CD4-positive, alpha-beta T cell (primary cell): ENCODE measurements at places on chromosomes 1 and 21. TPM values are rescaled to one million over a fixed set of nuclear protein-coding genes. Genes with fewer than 3 reads are reported as not detected.

The FCRL5 gene
- total RNA-seq, result not detected

GRCh38 chr1:233237647-233238046, 57.9 kb downstream of the PCNX2 start:
- no peak for DNase-seq

The OMA1 gene
- total RNA-seq, result 23.7 TPM

The PDPN gene
- not detected for total RNA-seq

The C1orf74 gene
- 0.63 TPM for total RNA-seq

GRCh38 chr1:182087304-182087703, 25.8 kb upstream of the ZNF648 start:
- DNase-seq, result peak; percentile 38

The PTPN7 gene
- total RNA-seq, result 144 TPM

The SMPDL3B gene
- total RNA-seq, result not detected

The SH2D1B gene
- total RNA-seq, result not detected

GRCh38 chr1:48526008-48526710, 54.2 kb upstream of the SPATA6 start:
- no peak for DNase-seq

DNA sequence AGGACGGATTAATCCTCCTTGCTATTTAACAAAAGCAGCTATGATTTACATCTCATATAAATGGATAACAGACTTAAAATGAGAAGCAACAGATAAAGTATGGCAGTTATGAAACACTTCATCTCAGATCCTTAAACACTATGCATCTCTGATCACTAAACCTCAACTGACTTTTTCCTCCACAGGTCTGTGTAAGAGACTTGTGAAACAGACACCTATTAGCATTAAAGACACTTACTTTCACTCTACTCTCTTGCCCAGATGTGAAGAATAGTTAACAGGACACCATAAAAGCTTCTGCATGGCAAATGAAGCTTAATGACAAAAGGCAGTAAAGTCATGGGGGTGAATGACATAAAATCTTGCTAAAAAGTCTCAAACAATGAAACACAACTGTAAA, 6.2 kb downstream of the LIN9 start:
- DNase-seq, result no peak

The ADAMTS1 gene
- 0.08 TPM for total RNA-seq

The CRP gene
- not detected for total RNA-seq

The KIF26B gene
- 0.03 TPM for total RNA-seq

DNA sequence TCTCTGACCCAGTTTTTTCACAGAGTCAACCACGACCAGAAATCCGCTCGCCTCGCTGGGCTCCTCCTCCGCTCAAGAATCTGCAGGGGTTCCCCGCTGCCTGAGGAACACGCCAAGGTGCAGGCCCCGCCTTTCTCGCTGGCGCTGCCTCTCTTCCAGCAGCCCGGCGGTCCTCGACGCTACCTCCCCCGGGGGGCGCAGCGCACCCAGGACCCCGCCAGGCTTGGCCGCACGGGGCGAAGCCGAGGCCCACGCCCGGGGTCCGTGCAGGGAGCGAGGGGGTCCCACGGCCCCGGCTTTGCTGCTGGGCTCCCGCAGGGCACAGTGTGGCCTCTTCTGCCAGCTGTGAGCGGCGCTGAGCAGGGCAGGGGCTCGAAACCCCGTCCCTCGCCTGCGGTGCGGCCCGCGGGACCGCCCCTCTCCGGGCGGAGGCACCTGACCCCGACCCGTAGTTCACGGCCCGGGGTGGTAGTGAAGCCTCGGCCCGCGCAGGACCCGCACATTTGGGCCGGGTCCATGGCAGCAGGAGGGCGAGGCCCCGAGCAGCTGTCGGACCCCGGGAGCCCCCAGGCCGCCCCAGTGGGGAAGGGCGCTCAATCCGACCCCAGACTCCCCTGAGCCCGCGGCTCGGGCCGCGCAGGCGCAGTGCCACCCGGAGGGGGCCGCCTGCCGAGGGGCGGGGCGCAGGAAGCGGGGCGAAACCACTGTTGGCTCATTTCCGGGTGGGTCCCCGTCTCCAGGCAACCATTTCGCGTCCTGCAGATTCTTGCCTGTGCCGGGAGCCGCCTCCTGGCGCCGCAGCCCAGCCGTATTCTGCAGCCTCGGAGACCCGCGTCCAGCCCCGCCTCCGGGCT, 10.0 kb upstream of the MMEL1 start:
- DNase-seq, result peak; percentile 94

- no peak for DNase-seq
Observed at GRCh38 chr1:105909811-105910210, 1146.7 kb upstream of the PRMT6 start.

DNA sequence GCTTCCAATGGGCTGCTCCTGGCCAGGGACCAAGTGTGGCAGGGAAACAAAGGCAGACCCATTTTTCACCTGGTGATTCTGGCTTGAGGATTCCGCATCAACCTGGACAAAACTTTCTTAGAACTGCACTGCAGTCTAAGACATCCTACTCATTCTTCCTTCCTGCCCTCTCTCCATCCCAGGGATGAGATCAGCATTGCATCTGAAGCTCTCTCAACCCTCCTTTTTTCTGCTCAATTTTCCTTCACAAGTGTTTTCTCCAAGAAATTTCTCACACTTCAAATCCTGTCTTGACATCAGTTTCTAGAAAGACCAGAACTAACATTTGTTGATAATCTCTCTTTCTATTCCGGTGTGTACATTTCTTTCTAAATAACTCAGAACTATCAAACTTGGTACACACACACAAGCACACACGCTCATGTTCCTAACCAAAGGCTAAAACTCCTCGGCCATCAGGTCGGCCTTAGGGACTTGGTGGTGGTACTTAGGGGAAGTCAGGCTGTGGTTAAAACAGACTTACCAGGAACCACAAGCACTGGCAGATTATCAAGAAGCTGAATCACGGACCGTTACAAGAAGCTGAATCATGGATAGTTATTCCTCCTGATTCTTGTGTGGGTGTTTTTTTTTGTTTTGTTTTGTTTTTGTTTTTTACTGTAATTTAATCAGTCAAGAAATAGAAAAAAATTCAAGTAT, 21.0 kb upstream of the CXADR start:
- DNase-seq, result no peak

The AK2 gene
- total RNA-seq, result 25.6 TPM

The GPR89B gene
- total RNA-seq, result 10.0 TPM

The C1QC gene
- total RNA-seq, result not detected

The PLA2G4A gene
- not detected for total RNA-seq

DNA sequence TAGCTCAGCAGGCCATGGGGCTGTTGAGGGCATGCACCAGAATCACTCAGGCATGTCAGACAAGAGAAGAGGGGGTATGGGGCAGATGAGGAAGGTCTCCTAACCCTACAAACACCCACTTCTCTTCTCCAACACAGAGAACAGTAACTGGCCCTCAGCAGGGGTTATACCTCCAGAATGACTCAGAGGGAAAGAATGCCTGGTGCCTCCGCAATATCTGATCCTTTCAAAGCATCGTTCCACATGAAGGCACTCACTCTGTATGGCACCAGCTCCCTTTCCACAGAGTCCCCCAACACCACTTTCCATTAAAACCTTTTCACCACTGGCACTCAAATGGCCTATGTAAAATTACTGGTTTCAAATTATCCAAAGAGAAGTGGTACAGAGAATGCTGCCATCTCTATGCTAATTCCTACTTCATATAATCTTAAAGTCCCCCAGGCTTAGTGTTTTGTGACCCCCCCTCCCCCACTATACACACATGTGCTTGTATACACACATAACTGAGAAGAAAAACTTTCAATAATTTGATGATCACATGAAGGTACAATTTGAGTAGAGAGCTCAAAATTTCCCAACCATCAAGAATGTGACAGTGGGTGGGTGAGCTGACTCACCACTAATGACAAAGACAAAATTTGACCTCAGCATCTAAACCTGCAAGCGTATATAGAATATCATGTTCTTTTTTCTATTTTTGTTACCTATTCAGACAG, 91.5 kb downstream of the SIPA1L2 start:
- no peak for DNase-seq

DNA sequence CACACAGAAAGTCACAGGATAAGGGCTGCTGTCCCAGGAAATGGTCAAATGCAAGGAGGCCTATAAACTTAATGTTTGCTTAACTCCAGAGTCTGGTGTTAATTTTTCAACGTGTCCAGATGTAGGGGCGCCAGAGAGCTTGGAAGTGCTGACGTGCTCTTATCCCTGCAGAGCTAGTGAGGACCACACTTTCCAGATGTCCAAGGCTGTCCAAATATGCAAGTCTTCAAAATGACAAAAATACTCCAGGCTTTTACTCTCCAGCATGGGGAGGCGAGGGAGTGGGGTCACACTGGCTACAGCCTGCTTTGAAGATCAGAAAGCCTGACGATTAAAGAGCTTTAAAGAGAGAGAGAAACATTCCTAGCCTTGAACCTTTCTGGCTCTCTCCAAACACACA, 57.6 kb downstream of the ABCA4 start:
- DNase-seq, result no peak

DNA sequence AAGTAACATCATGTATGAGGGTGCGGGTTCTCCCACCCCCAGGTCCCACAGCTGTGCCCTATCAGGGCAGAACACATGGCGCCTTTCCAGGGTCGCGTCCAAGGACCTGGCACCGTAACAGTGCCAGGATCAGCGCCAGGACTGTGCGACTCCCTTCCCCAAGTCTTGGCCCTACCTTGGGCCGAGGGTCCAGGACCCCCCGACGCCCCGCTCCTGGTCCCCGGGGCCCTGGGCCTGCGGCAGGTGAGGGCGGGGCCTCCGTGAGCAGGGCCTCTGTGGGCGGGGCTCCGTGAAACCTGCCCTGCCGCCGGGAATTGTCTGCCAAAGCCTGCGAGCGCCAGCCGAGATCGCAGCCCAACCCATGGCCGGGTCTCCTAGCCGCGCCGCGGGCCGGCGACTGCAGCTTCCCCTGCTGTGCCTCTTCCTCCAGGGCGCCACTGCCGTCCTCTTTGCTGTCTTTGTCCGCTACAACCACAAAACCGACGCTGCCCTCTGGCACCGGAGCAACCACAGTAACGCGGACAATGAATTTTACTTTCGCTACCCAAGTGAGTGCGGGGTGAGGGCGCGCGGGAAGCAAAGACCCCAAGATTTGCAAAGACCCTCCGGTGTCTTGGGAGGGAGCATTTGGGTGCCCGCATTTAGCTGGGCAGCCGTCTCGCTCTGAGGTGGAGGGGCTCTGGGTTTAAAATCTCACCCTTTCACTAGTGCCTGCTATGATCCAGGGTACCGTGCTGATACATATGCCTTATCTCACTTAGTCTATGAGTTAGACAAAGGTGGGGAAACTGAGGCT, at the start of gene RHBG:
TSS of gene RHBG (plus strand) at position 323 of the 796 bp plus-strand sequence. CDS start at position 362, 39 bp downstream.
- DNase-seq, result no peak

The WLS gene
- 0.52 TPM for total RNA-seq

DNA sequence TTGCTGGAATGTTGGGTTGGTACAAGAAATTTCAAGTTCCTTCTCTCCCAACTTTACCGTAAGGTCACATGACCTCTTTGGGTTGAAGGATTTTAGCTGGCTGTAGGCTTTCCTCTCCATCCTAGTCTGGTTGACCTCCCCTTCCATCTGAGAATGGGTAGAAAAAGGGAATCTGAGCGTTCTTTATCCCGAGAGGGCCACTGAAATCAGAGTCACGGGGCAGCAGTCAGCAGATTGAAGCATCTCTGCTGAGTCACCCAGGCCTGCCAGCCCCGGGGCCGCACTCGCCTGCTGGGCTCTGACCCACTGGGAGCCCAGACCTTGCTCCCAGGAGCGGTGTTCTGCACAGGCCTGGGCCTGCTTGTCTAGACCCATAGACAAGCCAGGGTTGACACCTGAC, 31.0 kb downstream of the TMCC2 start:
- DNase-seq, result no peak

DNA sequence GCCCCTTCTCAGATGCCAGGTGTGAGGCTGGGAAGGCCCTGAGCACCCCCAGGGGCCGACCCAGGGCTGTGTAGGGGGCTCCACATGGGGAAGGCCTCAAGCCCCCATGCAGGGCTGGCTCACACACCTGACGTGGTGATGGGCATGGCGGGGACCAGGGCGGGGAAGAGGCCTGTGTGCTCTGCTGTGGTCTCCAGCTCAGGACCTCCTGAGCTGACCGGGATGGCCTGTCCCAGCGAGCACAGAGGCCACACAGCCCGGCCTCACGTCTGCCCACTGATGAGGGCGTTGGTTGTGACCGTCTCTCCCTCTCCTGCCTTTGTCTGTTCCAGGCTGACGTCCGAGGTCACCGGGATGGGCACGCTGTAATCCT, 40.2 kb upstream of the COL6A1 start:
- DNase-seq, result no peak

- DNase-seq, result no peak
Observed at GRCh38 chr1:113905435-113905861, 322 bp downstream of the DCLRE1B start.

The RNASEL gene
- 3.7 TPM for total RNA-seq

GRCh38 chr1:82108843-82109242, 308.1 kb downstream of the ADGRL2 start:
- DNase-seq, result no peak

The SLC9C2 gene
- total RNA-seq, result not detected

GRCh38 chr1:84613026-84613425, 38.8 kb upstream of the CTBS start:
- DNase-seq, result no peak

The BTBD8 gene
- 1.8 TPM for total RNA-seq

GRCh38 chr1:181124291-181124751, 35.8 kb downstream of the IER5 start:
- peak; percentile 29 for DNase-seq

DNA sequence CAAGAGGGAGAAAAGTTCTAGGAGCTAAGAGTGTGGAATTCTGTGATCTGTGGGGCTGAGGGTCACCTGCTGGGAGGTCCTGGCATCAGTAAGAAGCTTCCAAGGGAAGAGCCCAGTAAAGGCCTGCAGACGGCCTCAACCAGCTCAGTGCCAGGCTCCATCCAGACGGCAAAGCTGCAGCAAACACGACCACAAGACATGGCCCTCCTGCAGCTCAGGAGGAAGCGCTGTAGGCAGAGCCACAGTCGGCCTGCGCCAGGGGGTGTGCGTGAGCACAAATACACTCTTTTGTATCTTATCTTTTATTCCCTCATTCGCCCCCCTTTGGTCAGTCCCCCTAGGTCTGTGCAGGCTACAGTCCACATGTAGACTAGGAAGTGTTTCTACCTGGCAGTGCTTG, 13.4 kb downstream of the C1orf174 start:
- DNase-seq, result no peak

GRCh38 chr1:11784256-11784992, 21.3 kb downstream of the MTHFR start:
- no peak for DNase-seq

The EPHA8 gene
- total RNA-seq, result not detected

The ARF1 gene
- 322 TPM for total RNA-seq

GRCh38 chr1:247966532-247967204, 1.6 kb downstream of the OR2AK2 start:
- no peak for DNase-seq

- DNase-seq, result no peak
Observed at GRCh38 chr1:31414980-31415370, 2.0 kb downstream of the SERINC2 start.
